ENCODE measurements at places on chromosomes 5 and 9. TPM values are rescaled to one million over a fixed set of nuclear protein-coding genes. Genes with fewer than 3 reads are reported as not detected.

DNA sequence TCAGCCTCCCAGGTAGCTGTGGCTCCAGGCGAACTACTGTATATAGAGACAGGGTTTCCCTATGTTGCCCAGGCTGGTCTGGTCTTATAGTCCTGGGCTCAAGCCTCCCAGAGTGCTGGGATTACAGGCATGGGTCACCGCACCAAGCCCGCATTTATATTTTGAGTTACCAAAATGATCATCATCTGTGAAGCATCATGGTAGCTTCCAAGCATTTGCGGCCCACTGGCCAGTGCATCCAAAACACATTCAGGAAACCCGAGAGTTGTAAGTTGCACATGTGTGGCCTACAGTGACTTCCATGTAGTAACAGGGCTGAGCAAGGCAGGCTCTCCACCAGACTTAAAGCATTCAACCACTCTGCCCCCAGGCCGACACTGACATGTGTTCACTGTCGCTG lies 2.3 kb downstream of the BRD3OS start:
- no peaks in the 10 kb centered on the region for H3K4me1 ChIP-seq
- H3K4me3 ChIP-seq = no peak overlapping the region

GRCh38 chr9:2802494-2802921 lies 41.4 kb downstream of the PUM3 start:
- H3K36me3 ChIP-seq = peaks cover 4% of the 10 kb centered on the region
- H3K27ac ChIP-seq = no peak overlapping the region
- H3K4me3 ChIP-seq = no peak overlapping the region

- no peaks in the 10 kb centered on the region for H3K36me3 ChIP-seq
- no peak overlapping the region for H3K4me3 ChIP-seq
- H3K27ac ChIP-seq = no peak overlapping the region
Measured at GRCh38 chr9:129584136-129584535, 36.8 kb downstream of the C9orf50 start.

GRCh38 chr9:78896479-78896878 lies 599.6 kb downstream of the PSAT1 start:
- no peaks in the 10 kb centered on the region for H3K36me3 ChIP-seq
- H3K4me3 ChIP-seq = no peak overlapping the region
- no peaks in the 10 kb centered on the region for H3K4me1 ChIP-seq
- no peak for DNase-seq

Gene KIF4B
- not detected for polyA plus RNA-seq

- H3K36me3 ChIP-seq = no peaks in the 10 kb centered on the region
- no peaks in the 10 kb centered on the region for H3K4me1 ChIP-seq
- no peaks in the 10 kb centered on the region for H3K27me3 ChIP-seq
Measured at GRCh38 chr5:169416583-169417196, 115.8 kb upstream of the SLIT3 start.

- no peaks in the 10 kb centered on the region for H3K4me1 ChIP-seq
- DNase-seq = no peak
- no peak overlapping the region for H3K27ac ChIP-seq
- H3K27me3 ChIP-seq = no peaks in the 10 kb centered on the region
- H3K36me3 ChIP-seq = no peaks in the 10 kb centered on the region
Measured at GRCh38 chr5:149667829-149668330, 62.2 kb upstream of the PPARGC1B start.

DNA sequence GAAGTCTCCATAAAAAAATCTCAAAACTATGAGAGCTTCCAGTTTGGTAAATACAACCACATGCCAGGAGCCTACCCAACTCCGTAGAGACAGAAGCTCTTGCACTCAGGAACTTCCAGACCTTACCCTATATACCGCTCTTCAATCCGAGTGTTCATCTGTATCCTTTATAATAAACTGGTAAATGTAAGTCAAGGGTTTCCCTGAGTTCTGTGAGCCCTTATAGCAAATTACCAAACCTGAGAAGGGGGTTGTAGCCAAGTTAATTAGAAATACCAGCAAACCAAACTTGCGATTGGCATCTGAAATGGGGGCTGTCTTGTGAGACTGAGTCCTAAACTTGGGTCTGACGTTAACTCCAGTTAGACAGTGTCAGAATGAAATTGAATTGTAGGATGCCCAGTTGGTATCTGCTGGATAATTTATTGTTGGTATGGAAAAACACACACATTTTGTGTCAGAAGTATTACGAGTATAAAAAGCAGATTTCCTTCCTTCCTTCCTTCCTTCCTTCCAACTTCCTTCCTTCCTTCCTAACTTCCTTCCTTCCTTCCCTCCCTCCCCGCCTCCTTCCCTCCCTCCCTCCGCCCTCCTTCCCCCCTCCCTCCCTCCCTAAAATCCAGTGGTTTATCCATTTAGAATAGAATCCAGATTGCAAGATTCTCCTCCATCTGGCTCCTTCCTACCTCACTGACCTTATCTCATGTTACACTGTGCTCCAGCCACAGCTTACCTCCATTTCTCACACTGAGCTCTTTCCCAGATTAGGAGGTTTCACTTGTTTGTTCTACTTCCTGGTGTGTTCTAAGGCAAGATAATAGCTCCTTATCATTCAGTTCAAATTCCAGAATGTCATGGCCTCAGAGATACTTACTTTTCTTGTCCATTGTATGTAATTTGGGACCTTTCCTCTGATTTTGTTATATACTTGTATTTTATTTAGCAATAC lies 196.7 kb downstream of the WDR70 start:
- no peak for DNase-seq
- no peak overlapping the region for H3K4me3 ChIP-seq
- no peaks in the 10 kb centered on the region for H3K27me3 ChIP-seq

DNA sequence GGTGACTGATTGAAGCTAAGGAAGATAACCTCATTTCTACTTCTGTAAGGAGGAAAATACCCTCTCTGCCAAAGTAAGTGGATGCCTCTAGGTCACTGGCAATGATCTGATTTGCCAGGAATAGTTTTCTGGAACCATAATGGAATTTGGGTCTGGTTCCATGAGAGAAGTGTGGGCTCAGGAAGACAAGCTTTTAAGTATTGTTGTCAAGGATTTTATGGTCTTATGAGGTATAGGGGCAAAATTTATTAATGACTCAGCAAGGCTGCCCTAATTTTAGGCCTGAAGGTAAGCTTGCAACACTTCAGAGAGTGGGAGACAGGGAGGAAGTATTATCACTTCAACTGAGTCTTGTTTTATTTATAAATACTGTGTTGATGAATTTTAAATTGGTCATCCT lies 322.6 kb upstream of the ACTBL2 start:
- H3K36me3 ChIP-seq = no peaks in the 10 kb centered on the region
- no peak overlapping the region for H3K4me3 ChIP-seq
- peaks cover 6% of the 10 kb centered on the region for H3K4me1 ChIP-seq
- DNase-seq = no peak

Gene WDR31
- 0.54 TPM for polyA plus RNA-seq

GRCh38 chr5:124074500-124074899 lies 562.5 kb downstream of the CSNK1G3 start:
- no peaks in the 10 kb centered on the region for H3K27me3 ChIP-seq
- no peaks in the 10 kb centered on the region for H3K36me3 ChIP-seq
- no peak for DNase-seq
- no peak overlapping the region for H3K27ac ChIP-seq
- H3K4me3 ChIP-seq = no peak overlapping the region

DNA sequence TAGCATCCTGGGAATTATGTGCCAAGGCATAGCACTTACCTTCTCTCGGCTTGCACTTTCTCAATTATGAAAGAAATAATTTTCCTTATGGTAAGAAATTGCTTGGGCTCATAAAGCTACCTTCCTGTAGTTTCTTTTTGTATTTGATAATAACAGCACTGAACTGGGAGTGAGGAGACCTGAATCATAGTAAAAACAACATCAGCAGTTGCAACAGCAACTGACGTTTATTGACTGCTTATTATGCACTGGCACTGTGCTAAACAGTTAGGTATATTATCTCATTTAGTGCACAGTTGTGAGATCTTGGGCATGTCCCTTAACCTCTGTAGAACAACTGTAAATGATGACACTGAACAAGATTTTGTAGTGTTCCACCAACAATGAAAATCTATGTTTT lies 135.2 kb downstream of the DOCK2 start:
- H3K36me3 ChIP-seq = no peaks in the 10 kb centered on the region
- no peaks in the 10 kb centered on the region for H3K4me1 ChIP-seq
- no peak for DNase-seq

Gene CDKN2A
- polyA plus RNA-seq = 9.4 TPM

- H3K4me1 ChIP-seq = no peaks in the 10 kb centered on the region
- no peaks in the 10 kb centered on the region for H3K36me3 ChIP-seq
- no peak for DNase-seq
- H3K4me3 ChIP-seq = no peak overlapping the region
Measured at GRCh38 chr5:168424594-168425323, 61.5 kb upstream of the RARS1 start.

GRCh38 chr5:57683036-57683630 lies 200.5 kb upstream of the ACTBL2 start:
- no peak overlapping the region for H3K4me3 ChIP-seq
- H3K27me3 ChIP-seq = no peaks in the 10 kb centered on the region
- H3K27ac ChIP-seq = no peak overlapping the region
- no peaks in the 10 kb centered on the region for H3K4me1 ChIP-seq
- H3K36me3 ChIP-seq = no peaks in the 10 kb centered on the region

- H3K4me1 ChIP-seq = no peaks in the 10 kb centered on the region
- no peak for DNase-seq
- no peak overlapping the region for H3K4me3 ChIP-seq
- H3K27me3 ChIP-seq = no peaks in the 10 kb centered on the region
Measured at GRCh38 chr9:77991191-77991590, 40.4 kb downstream of the GNAQ start.

Gene NMUR2
- not detected for polyA plus RNA-seq

DNA sequence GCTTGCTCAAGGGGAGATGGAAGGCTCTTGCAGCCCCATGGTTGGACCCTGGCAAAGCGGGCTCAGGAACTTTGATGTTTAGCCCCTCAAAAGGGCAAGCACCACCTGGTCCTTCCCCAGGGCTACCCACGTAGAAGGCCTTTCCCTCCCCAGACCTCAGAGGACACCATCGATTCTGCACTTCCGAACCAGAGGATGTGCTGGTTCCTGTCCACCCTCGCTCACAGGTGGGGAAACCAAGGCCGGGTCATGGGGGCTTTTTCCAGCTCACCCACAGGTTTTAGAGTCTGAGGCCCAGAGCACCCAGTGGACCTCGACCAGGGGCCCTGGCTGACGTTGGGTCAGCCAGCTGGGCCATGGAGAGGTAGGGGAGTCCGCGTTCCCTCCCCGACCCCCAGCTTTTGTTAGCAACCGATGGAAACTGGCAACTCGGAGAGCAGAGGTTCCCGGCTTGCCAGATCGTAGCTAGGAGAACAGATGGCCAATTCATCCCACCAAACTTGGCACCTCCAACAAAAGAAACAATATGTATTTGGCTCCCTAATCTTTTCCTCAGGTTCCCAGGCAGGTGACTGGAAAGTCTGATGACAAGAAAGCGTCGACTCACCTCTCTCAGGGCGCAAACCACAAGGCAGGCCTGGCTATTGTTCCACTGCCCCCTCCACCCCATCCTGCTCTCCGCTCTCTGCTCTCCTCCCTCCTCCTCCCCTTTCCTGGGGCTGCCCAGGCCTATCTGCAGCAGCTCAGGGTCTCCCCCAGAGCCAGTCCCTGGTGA lies 167.6 kb upstream of the SMIM23 start:
- no peak overlapping the region for H3K27ac ChIP-seq
- DNase-seq = no peak
- H3K4me3 ChIP-seq = no peak overlapping the region
- no peaks in the 10 kb centered on the region for H3K4me1 ChIP-seq
- H3K27me3 ChIP-seq = no peaks in the 10 kb centered on the region

Gene EPB41L4B
- 23.0 TPM for polyA plus RNA-seq

- no peak overlapping the region for H3K27ac ChIP-seq
- H3K27me3 ChIP-seq = no peaks in the 10 kb centered on the region
- no peaks in the 10 kb centered on the region for H3K36me3 ChIP-seq
- no peak overlapping the region for H3K4me3 ChIP-seq
- H3K4me1 ChIP-seq = no peaks in the 10 kb centered on the region
- DNase-seq = no peak
Measured at GRCh38 chr9:5971740-5972139, 43.7 kb downstream of the RANBP6 start.

DNA sequence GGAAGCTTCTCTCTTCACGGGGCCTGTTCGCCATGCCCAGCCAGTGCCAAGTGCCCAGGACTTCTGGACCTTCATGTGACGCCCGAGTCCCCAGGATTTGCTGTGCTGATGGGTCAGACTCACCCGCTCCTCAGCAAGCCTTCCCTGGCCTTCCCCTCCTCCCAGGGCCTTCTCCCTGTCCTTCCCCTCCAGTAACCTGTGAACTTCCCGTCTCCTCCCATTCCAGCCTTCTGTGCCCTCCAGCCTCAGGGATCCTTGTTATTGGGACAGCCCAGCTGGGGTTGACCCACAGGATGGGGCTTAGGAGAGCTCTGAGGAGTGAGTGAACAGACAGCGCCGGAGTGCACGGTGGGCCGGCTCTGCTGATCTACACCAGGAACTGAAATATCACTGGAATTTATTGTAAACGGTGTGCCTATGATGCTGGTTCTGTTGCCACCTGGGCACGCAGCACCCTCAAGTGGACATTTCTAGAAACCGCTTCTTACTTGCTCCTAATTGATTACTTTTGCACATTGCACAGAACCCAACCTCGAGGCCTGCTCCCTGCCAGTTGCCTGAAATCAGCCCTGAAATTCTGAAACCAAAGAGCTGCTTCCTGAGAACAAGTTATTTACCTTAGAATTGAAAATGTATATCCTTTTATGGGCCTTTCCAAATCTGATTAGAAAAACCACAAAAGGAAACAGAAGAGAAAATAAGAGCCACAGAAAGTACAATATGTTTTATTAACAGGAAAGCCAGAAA lies 1.5 kb downstream of the SPAAR start:
- no peak overlapping the region for H3K4me3 ChIP-seq
- H3K27ac ChIP-seq = peak overlapping the region; percentile 88
- no peaks in the 10 kb centered on the region for H3K36me3 ChIP-seq
- no peaks in the 10 kb centered on the region for H3K27me3 ChIP-seq
- DNase-seq = no peak

DNA sequence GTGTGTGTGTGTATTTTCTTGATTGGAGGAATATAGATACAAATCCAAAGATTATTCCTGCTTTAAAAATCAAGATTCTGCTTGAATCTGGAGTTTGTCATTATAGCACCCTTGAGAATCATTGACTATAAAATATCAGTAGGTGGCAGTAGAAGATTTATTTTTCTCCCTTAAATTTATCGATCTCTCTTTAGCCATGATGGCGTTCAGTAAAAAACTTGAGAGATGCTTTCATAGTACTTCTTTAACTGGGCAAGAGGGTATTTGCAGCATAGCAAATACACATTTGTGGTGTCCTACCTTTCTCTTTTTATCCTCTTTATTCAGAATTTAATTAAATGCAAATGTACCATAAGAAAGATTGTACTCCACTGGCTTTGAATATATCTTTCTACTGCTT lies 307.7 kb downstream of the ADGRV1 start:
- H3K4me1 ChIP-seq = no peaks in the 10 kb centered on the region
- no peaks in the 10 kb centered on the region for H3K36me3 ChIP-seq
- DNase-seq = no peak
- H3K4me3 ChIP-seq = peak overlapping the region; percentile 26
- H3K27ac ChIP-seq = no peak overlapping the region
- no peaks in the 10 kb centered on the region for H3K27me3 ChIP-seq

DNA sequence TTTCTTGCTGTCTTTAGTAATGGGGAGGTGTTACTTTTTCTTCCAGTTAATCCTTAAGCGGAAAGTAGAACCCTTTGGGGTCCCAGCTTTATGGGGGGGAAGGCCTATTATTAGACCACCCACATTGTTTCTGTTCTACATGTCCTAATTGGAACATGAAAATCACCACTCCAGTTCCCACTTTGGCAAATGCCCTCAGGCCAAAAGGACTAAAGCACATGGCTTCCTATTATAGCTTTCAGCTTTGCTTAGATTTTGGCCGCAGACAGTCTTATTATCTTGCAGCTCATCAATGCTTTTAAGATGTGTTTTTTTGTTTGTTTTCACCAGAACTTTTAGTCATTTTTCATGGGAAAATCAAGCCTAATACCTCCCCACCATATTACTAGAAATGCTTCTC lies 296.8 kb upstream of the ANKH start:
- no peaks in the 10 kb centered on the region for H3K27me3 ChIP-seq
- H3K4me3 ChIP-seq = no peak overlapping the region
- no peaks in the 10 kb centered on the region for H3K4me1 ChIP-seq
- H3K36me3 ChIP-seq = peaks cover 3% of the 10 kb centered on the region

Data from aorta (tissue), 5 donors.